ENCODE measurements at places on chromosomes 1 and 21.

GRCh38 chr1:111468717-111469100, 5.1 kb upstream of the C1orf162 start:
- no peak for DNase-seq

DNA sequence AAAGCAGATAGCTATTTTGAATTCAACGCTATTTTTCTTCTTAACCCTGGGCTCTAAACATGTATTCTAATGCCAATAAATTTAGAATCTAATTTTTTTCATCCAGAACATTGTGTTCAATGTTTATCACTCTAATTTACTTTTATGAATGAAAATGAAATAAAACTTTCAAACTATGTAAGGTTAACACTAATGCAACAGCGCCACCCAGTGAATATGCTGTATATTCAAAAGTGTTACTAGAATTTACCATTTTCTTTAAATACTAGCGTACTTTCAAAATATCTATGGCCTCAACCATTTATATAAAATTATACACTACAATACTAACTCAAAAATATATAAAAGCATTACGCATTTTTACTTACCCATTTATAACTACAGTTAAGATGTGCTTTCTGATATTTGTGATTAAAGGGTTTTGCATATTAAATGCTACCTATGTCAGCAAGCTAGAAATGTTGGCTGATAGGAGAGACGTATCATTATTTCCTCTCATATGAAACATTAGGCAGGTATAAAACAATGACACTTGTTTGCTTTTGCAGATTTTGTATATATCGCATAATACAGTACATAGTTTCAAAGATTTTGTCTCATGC, 5.9 kb upstream of the NUF2 start:
- DNase-seq = peak; percentile 68

DNA sequence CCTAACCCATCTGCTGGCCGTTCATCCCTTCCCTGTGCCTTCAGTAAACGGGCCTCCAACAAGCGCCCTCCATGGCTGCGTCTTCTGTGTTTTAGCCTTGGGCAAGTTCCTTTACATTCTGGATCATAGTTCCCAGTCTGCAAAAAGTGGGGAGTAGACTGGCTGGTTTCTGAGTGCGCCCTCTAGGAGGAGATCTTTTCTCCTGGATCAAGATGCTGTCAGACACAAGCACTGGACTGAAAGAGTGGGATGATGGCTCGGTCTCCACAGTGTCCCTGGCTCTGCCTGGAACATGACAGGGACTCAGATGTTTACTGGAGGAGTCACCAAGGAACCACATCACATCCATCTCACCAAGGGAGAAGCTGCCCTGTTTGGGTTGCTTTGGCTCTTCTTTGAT, 88.8 kb downstream of the PRDM2 start:
- DNase-seq = no peak

DNA sequence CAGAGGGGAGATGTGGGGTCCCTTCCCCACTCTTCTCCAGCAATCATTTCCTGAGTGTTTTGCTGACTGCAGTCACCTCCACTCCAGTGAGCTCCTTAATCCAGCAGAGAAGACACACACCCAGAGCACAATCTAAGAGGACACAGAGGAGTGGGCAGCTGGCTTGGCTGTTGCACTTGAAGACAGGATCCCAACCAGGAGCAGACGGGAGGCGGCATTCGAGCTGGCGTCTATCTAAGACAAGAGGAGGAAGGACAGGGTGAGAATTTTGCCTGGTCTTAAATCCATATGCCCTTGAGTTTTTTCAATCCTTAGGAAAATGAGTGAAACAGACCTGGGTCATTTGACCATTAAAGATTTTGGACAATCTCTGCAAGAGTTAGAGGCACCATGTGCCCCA, 56.1 kb upstream of the SIM2 start:
- DNase-seq = no peak

DNA sequence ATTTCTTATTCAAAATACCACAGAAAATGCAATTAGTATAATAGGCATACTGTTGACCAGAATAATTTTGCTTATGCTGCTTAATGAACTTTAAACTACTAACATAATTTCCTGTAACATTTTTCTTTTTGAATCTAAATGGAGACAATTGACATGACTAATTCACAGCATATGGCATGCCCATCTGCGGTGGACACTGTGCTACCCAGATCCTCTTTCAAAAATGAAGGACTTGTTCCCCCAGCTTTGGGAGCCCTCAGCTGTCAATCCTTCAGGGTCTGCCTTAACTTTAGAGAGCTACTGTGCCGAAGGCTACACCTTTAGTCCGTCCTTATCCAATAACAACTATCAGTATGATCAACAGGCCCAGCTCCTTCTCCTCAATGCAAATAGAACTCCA, 789.0 kb downstream of the PLA2G4A start:
- no peak for DNase-seq

- peak; percentile 91 for DNase-seq
These were observed 45.8 kb downstream of the MIGA1 start for GRCh38 chr1:77825131-77825709.

GRCh38 chr21:41166884-41167283, 1.1 kb upstream of the BACE2 start:
- no peak for DNase-seq

- no peak for DNase-seq
These were observed 45.7 kb downstream of the PTGFR start for GRCh38 chr1:78536427-78536826.

GRCh38 chr1:108715932-108716331, 3.2 kb downstream of the FNDC7 start:
- DNase-seq = no peak

Measured in MCF 10A (cell line).